ENCODE measurements at places on chromosomes 4 and X.

GRCh38 chrX:43592597-43592996 lies 63.5 kb upstream of the MAOA start:
- no peak for DNase-seq

DNA sequence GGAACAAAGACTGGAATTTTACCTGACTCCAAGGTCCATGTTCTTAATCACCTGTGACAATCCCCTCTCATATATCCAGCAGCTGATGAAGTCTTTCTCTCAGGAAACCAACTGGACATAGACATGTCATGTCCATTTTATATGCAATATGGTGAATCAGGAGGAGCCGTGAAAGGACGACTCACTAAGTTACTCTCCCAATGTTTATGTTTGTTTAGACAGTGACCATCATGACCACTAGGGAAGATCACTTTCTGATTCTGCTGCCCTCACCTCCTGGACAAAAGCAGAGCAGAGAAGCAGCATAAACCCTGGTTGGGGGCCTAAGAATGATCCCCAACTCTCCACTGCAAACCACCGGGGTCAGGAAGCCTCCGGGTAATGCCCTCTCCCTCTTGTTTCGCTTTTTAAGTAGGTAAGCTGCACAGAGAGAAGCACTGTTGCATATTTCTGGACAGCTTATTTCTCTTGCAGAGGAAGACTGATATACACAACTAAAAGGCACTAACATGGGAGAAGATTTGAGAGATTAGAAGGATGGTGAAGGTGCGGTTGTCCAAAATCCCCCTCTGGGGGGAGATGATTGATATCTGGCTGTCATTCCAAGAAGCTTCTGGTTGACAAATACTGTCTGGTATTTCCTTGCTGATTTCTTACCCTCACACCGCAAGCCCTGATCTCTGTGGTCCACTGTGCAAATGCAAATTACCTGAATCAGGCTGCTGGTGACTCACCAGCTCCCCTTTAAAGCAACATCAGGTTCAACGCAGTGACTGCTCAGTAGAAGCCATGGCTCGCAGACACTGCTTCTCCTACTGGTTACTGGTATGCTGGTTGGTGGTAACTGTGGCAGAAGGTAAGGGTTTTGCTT lies at the start of gene ODAPH:
ODAPH (plus strand) TSS at position 773 of the 871 bp plus-strand sequence; CDS start at position 790, 17 bp downstream.
- DNase-seq = peak; percentile 39

GRCh38 chr4:1376391-1376840 lies 29.4 kb downstream of the UVSSA start:
- DNase-seq = no peak

DNA sequence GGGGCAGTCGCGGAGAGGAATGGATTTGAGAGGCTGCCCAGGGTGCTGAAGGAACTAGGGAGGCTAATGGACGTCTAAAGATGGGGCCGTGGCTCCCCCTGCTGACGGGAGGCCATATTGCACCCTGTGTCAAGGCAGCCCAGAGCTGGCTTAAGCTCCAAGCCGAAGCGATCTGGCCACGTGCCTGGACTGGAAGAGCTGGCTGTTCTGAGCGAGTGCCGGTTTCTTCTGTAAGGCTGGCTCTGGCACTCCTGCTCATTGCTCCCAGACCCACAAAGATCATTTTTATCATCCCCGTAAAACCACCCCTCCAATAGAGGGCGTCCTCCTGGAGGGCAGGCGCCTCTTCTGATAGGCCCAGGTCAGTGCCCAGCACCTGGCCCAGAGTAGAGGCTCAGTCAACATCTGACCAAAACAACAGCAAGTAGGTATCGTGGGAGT lies 5.6 kb downstream of the PNCK start:
- DNase-seq = peak; percentile 89

DNA sequence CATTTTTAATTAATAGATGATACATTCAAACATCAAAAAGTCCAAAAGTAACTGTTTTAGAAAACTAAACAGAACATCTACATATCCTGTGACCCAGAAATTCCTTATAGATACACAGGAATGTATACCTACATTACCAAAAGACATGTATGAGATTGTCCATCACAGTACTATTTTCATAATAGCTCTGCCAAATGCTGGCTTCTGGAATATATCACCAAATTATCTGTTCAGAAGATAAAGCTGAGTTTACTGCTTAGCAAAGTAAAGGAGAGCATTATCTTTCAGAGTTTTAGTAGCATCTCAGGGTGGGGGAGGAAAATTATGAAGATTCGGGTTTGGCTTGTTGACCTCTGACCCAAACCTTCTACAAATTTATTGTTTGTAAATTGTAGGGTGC lies 368.9 kb upstream of the SLC7A11 start:
- DNase-seq = no peak

DNA sequence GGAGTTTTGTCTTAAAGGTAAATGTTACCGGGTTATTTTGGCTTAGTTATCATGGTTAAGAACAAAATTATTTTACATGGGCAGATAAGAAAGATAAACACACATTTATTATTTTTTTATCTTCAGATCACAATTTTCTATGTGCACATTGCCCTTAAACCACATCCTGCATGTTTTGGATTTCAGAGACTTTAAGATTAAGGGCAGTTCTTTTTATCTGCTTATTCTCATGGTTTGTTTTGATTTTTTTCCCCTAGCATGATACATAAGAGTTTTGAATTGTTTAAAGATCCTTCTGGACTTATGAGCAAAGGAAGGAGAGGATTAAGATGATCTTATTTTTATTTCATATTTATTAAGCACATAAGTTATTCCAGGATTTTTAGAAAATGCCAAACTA lies 190.1 kb upstream of the BMP3 start:
- DNase-seq = no peak

DNA sequence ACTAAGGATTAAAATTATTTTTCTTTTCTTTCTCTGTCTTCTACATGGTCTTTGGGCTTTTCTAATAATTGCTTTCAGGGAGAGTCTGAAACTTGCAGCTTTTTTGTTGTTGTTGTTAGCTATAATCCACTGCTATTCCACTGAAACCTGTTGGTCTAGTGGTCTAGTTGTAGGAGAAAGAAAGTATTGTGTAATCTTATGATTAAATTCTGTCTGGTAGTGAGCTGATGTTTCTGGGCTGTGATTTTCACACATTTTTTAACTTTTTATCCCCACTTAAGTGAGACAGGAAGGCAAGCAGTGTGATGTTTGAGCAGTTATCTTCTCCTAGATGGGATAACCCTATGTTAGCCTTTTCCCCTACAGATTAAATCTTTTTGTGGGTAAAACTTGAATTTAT lies 825.2 kb downstream of the PCDH7 start:
- no peak for DNase-seq

DNA sequence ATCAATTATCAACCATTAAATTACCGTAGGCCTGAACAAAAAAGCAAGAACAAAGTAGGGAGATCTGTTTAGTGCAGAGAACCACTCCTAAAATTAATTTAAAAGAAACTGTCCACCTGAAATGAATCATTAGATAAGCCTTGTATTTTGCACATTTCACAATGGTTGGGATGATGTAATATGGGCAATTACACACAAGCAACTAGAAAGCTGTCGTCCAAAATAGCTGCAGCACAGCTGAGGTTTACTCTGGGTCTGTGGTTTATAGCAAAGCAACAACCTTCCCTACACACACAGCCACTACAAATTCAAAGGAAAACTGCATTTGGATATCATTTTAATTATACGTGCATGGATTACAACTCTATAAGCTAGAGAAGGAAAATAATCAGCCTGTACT lies 28.5 kb downstream of the PCDH19 start:
- DNase-seq = no peak

- DNase-seq = no peak
Measured at GRCh38 chrX:50726296-50726695, 87.7 kb downstream of the SHROOM4 start.

- DNase-seq = no peak
Measured at GRCh38 chr4:81422595-81422994, 49.1 kb downstream of the RASGEF1B start.

- DNase-seq = no peak
Measured at GRCh38 chrX:149799938-149800337, 18.2 kb downstream of the MAGEA9 start.

DNA sequence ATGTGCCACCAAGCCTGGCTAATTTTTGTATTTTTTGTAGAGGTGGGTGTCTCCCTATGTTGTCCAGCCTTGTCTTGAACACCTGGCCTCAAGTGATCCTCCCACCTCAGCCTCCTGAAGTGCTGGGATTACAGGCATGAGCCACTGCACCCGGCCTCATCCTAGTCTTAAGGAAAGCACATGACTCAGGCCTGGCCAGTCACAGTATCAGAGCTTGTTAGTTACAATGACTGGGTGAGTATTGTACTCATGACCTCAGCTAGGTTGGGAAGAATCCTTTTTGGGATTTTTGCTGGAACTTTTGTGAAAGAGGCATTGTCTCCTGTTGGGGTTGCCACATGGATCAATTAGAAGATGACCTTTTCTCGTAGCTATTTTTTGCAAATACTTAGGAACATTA lies 292.8 kb downstream of the RAPGEF2 start:
- no peak for DNase-seq

- DNase-seq = no peak
Measured at GRCh38 chrX:110966839-110967238, 129.2 kb upstream of the PAK3 start.

- peak; percentile 37 for DNase-seq
Measured at GRCh38 chrX:47191331-47191730, 2.3 kb upstream of the UBA1 start.

DNA sequence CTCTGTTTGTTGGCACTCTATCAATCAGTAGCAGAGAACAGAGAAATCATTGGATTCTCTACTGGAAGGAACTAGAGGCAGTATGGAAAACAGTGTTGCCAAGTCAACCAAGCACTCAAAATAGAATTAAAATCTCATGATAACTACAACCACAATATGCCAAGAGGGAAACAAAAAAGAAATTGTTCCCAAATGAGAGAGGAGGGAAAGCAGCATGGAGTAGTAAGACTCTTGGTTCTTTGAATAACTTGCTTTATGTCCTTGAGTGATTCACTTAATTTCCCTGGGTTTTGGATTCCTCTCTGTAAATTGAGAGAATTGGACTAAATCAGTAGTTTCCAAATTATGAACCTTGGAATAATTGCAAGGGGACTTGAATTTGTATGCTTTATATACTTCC lies 285.5 kb upstream of the ANKRD50 start:
- no peak for DNase-seq

- no peak for DNase-seq
Measured at GRCh38 chr4:182975806-182976205, 58.6 kb upstream of the DCTD start.

- DNase-seq = no peak
Measured at GRCh38 chr4:76384052-76384451, 36.9 kb downstream of the CCDC158 start.

GRCh38 chr4:165343353-165344191 lies 16.1 kb downstream of the MSMO1 start:
- no peak for DNase-seq

- no peak for DNase-seq
Measured at GRCh38 chrX:27966492-27966891, 14.8 kb downstream of the DCAF8L1 start.

- no peak for DNase-seq
Measured at GRCh38 chr4:35912174-35912573, 332.1 kb downstream of the ARAP2 start.

GRCh38 chr4:4887426-4887825 lies 28.0 kb downstream of the MSX1 start:
- no peak for DNase-seq

- DNase-seq = no peak
Measured at GRCh38 chrX:69119122-69119521, 46.1 kb downstream of the PJA1 start.

DNA sequence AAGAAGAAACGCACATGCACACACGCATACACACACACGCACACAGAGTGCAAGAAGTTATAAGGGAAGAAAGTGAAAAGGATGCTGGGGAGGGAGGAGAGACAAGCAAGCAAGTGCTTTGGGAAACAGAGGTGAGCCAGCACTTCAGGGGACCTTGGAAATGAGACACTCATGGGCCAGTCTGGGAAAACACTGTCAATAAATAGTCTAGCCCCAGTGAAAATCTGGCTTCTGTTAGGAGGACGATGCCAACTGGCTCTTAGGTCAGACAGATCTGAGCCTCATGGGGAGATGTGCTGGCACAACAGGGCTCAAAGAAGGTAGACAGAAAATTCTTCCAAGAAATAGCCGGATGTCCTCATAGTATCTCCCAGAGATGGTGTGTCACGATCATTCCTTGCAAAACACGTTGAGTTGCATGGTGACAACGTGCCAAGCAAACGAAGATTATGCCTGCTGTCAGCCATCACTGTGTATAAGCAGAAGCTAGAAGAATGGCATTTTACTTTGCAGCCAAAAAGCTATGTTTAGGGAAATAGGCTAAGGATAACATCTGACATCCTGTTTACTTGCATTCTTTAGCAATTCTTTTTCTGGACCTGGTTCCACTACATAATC lies 557 bp upstream of the ARHGEF6 start:
- DNase-seq = no peak

- DNase-seq = no peak
Measured at GRCh38 chr4:45776146-45776545, 347.7 kb downstream of the GABRG1 start.

GRCh38 chr4:76659103-76659490 lies 224.1 kb downstream of the SHROOM3 start:
- no peak for DNase-seq

DNA sequence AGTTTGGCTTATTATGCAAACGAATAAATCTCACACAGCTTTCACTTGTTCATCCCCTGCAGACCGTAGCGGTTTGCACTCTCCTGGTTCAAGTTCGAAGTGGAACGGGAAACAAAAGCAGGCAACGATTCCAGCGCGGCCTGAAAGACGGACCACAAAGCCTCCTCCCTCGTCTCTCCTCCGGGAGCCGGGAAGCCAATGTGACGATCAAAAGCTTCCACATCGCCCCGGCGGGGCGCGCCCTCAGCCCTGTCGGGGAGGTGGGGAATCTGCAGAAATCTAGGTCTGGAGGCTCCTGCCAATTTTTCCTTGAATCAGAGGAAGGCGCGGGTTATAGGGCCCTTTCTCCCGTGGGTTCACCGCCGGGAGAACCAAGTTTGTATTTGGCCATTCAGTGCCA lies 16.9 kb upstream of the ZIC3 start:
- DNase-seq = no peak

- DNase-seq = no peak
Measured at GRCh38 chrX:47664737-47665136, 5.8 kb upstream of the UXT start.

- no peak for DNase-seq
Measured at GRCh38 chrX:70479247-70479921, 34.7 kb downstream of the DLG3 start.

GRCh38 chr4:158949099-158949498 lies 153.8 kb upstream of the RAPGEF2 start:
- no peak for DNase-seq

DNA sequence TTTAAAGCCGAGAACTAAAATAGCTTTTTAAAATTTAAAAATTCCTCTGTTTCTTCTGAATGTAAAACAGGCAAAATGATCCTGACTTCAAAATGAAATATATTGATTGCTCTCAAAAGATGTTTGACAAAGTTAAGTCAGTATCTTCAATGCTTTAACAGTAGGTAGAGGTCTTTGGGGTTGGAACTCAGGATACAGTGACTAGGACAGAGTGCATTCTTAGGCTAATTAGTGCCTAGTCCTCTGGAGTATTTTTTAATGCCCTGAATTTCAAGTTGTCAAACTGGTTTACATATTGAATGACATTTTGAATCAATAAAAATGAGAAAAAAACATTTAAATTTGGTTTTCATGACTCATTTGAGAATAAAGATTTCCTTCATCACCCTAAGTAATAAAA lies 877.3 kb downstream of the ADGRL3 start:
- no peak for DNase-seq

GRCh38 chrX:48753708-48754228 lies 7.8 kb upstream of the GLOD5 start:
- no peak for DNase-seq

- no peak for DNase-seq
Measured at GRCh38 chr4:38237139-38237538, 276.9 kb downstream of the PTTG2 start.

- DNase-seq = no peak
Measured at GRCh38 chrX:93875621-93876282, 201.7 kb downstream of the FAM133A start.

Data from activated CD4-positive, alpha-beta T cell treated with anti-CD3 and anti-CD28 coated beads, Interleukin-2, amount 50 U/mL, for 48 hours (primary cell).